ENCODE measurements at places on chromosomes 11 and 22. TPM values are rescaled to one million over a fixed set of nuclear protein-coding genes. Genes with fewer than 3 reads are reported as not detected.

GRCh38 chr22:35177811-35178210 lies 79.5 kb upstream of the HMGXB4 start:
- no peaks in the 10 kb centered on the region for H3K36me3 ChIP-seq
- no peak overlapping the region for H3K27ac ChIP-seq
- DNase-seq: no peak
- H3K4me1 ChIP-seq: no peaks in the 10 kb centered on the region

DNA sequence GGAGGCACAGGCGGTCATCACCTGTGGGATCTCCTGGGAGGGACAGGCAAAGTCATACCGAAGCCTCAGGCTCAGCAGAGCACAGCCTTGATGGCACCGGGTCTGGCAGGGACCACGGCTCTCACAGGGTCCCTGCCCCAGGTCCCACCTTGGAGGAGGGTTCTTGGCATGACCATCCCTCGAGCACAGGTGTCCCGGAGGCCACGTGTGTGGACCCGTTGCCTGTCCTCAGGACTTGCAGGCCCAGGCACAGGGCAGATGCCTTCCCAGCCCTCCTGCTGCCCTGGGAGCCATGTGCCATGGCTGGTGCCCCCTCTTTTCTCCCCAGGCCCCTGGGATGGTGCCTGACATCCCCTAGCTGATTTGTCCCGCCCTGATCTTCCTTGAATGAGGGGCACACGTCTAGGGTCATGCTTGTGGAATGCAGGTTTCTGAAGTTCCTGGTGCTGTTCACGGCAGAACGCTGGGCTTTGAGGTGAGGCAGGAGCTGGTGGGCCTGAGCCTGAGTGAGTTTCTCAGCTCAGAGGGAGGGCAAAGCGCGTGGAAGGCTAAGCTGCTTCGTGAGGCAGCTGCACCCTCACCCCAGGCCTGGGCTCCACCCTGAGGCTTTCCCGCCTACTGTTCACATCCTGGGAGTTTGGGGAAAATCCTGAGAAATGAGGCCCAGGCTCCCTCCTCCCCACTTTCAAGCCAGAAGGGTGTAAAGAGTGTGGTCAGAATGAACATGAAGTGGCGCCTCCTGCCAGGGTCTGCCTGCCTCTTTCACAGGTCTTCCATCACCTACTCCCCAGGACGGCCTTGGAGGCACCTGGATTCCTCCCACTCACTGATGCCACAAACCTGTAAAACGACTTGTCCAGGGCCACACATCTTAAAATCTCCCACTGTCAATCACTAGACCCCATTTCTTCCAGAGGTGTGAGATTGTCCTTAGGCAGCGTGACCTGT lies 325.8 kb upstream of the B3GAT1 start:
- no peak for DNase-seq
- H3K4me3 ChIP-seq: no peak overlapping the region
- no peaks in the 10 kb centered on the region for H3K4me1 ChIP-seq
- no peak overlapping the region for H3K27ac ChIP-seq

DNA sequence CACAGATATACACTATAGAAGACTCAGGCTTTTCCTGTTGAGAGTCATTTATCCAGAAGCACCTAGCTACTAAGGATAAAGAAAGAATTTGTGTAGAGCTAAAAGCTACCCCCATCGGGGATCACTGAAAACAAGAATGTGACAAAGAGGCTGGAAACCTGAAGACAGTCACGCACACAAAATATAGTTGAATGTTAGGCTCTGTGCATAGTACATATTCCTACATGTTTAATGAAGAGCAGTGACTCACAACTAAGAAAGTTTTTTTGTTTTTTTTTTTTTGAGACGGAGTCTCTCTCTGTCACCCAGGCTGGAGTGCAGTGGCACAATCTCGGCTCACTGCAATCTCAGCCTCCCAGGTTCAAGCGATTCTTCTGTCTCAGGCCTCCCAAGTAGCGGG lies 8.4 kb downstream of the OR10V1 start:
- H3K27me3 ChIP-seq: peaks cover 28% of the 10 kb centered on the region
- DNase-seq: no peak
- no peak overlapping the region for H3K4me3 ChIP-seq
- no peaks in the 10 kb centered on the region for H3K4me1 ChIP-seq
- H3K36me3 ChIP-seq: no peaks in the 10 kb centered on the region

DNA sequence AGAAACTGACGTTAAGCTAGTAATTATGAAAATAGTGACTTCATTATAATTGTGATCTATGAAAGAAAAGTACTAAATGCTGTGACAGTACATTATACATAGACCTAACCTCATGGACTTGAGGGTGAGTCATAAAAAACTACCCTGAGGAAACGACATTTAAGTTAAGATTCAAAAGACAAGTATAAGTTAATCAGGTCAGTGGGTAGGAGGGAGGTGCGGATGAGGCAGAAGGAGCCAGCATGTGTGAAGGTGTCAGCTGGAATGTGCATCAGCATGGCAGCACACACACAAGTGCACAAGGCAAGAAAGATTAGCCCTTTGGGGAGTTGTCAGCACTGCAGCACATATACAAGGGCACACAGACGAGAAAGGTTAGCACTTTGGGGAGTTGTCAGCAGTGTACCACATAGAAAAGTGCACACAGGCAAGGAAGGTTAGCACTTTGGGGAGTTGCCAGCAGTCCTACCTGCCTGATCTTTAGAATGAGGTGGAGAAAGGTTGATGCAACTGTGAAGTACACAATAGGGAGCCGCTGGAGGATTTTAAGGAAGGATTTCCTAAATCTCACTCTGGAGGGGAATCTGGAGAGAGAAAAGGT lies 31.6 kb upstream of the CAVIN3 start:
- peaks cover 4% of the 10 kb centered on the region for H3K4me1 ChIP-seq
- H3K4me3 ChIP-seq: no peak overlapping the region
- H3K27ac ChIP-seq: no peak overlapping the region
- no peak for DNase-seq

DNA sequence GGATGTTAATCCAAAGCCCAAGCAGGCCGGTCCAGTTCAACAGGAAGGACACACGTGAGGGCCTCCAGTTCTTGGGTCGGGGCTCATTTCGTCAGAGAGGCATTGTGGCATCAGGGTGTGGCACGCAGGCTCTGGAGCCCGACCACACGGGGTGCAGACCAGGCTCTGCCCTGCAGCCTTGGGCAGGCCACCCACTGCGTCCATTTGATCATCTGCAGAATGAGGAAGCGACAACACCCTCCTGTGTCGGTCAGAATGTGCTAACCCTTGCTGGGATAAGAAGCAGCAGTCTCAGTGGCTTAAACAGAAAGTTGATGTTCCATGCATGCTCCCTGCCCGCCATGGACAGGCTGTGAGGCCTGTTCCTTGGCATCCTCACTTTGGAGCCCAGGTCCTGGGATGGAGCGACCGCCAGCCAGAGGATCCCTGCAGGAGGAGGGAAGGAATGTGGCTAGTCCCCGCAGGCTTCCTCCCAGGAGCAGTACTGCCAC lies 10.8 kb downstream of the RIBC2 start:
- H3K4me1 ChIP-seq: peaks cover 21% of the 10 kb centered on the region
- no peaks in the 10 kb centered on the region for H3K36me3 ChIP-seq
- H3K27ac ChIP-seq: no peak overlapping the region
- H3K4me3 ChIP-seq: no peak overlapping the region

DNA sequence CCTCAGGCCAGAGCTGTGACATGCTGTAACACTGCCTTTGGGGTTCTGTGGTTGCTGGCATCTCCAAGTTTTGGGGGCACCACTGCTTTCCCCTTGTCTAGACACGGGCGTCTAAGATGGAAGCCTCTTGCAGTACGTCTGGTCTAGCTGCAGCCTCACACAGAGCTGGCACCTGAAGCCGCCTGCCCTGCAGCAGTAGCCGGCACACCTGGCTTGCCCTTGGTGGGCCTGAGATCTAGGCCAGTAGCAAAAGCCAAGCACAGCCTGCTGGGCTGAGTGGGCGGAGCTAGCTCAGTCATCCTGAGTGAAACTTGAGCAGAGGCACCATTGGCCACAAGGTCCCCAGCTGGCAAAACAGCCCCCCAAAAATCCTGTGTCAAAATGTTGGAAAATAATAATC lies 154.2 kb downstream of the DLG2 start:
- no peaks in the 10 kb centered on the region for H3K4me1 ChIP-seq
- H3K27ac ChIP-seq: no peak overlapping the region
- no peak overlapping the region for H3K4me3 ChIP-seq
- no peaks in the 10 kb centered on the region for H3K27me3 ChIP-seq

GRCh38 chr11:97996762-97997161 lies 1024.0 kb upstream of the CNTN5 start:
- H3K4me3 ChIP-seq: no peak overlapping the region
- H3K36me3 ChIP-seq: no peaks in the 10 kb centered on the region
- no peaks in the 10 kb centered on the region for H3K27me3 ChIP-seq
- no peak for DNase-seq
- H3K4me1 ChIP-seq: no peaks in the 10 kb centered on the region
- H3K27ac ChIP-seq: no peak overlapping the region

GRCh38 chr11:115887316-115887715 lies 383.1 kb upstream of the CADM1 start:
- H3K36me3 ChIP-seq: no peaks in the 10 kb centered on the region
- H3K4me1 ChIP-seq: no peaks in the 10 kb centered on the region
- no peak for DNase-seq
- no peak overlapping the region for H3K27ac ChIP-seq

- H3K4me3 ChIP-seq: no peak overlapping the region
- H3K4me1 ChIP-seq: no peaks in the 10 kb centered on the region
- no peaks in the 10 kb centered on the region for H3K27me3 ChIP-seq
- DNase-seq: no peak
- no peak overlapping the region for H3K27ac ChIP-seq
- H3K36me3 ChIP-seq: peaks cover 22% of the 10 kb centered on the region
Measured at GRCh38 chr11:2747248-2748027, 47.6 kb upstream of the KCNQ1OT1 start.

- H3K4me1 ChIP-seq: peaks cover 5% of the 10 kb centered on the region
- H3K27ac ChIP-seq: no peak overlapping the region
- DNase-seq: no peak
- no peak overlapping the region for H3K4me3 ChIP-seq
- peaks cover 8% of the 10 kb centered on the region for H3K27me3 ChIP-seq
Measured at GRCh38 chr11:77073328-77074001, 6.7 kb downstream of the CAPN5 start.

GRCh38 chr11:78039919-78040671 lies 17.0 kb upstream of the KCTD14 start:
- peaks cover 9% of the 10 kb centered on the region for H3K4me1 ChIP-seq
- H3K27ac ChIP-seq: peak overlapping the region; percentile 8
- no peak overlapping the region for H3K4me3 ChIP-seq
- DNase-seq: no peak

DNA sequence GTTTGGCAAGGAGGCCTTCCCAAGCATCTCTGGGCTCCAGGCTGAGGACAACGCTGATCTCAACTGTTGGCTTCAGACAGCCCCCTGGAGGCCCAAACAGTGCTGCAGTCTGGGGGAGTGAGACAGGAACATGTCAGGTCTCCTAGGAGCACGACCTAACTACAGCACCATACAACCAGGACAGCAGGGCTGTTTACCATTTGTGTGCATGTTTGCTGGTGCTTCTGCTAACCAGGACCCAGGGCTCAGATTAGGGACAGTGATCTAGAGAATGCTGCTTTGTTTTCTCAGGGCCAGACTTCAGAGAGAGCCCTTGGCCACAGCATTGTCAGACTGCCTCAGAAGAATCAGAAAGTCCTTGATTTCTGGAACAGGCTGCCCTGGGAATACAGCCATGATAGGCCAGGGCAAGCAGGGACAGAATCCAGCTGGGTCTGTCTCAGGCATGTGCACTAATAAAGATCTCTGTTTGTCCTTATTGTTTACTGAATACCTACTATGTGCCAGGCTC lies 126.5 kb downstream of the VPREB1 start:
- H3K27me3 ChIP-seq: no peaks in the 10 kb centered on the region
- peaks cover 69% of the 10 kb centered on the region for H3K4me1 ChIP-seq
- H3K4me3 ChIP-seq: peak overlapping the region; percentile 51
- H3K27ac ChIP-seq: peak overlapping the region; percentile 64

DNA sequence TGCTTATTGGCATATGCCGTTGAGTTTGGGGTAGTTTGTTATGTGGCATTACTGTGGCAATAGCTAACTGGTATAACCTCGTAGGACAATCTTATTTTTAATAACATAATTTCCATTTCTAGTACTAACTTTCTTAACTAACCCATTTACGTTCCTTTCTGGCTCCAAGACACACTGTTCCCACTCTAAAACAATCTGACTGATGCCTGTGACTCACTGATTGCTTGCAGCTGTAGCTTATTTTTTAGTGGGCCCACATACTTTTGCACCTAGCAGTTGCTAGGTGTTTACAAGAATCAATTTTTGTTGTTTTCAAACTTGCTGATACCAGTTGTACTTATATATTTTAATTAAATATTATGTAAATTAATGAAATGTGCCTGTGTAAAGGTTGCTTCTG lies 52.2 kb downstream of the FAT3 start:
- DNase-seq: no peak
- H3K36me3 ChIP-seq: no peaks in the 10 kb centered on the region
- no peaks in the 10 kb centered on the region for H3K4me1 ChIP-seq

DNA sequence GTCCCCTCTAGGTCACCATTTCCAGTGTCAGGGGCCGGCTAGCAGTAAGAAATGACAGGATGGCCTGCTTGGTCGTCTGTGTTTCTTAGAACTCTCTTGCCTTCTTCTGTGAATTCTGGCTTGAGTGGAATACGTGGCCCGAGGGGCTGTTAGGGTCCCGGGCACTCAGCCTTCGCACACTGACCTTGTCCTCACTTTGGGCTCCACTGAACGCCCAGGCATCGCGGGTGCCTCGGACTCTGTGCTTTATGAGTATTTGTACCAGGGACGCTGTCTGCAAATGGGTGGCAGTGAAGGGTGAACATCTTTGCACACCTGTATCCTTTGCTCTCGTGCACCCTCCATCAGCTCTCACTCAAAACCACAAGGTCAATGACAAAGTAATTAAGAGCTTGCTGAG lies 123.4 kb upstream of the ANO1 start:
- no peaks in the 10 kb centered on the region for H3K36me3 ChIP-seq
- H3K27me3 ChIP-seq: peaks cover 40% of the 10 kb centered on the region
- DNase-seq: no peak
- H3K4me3 ChIP-seq: no peak overlapping the region
- H3K27ac ChIP-seq: no peak overlapping the region

DNA sequence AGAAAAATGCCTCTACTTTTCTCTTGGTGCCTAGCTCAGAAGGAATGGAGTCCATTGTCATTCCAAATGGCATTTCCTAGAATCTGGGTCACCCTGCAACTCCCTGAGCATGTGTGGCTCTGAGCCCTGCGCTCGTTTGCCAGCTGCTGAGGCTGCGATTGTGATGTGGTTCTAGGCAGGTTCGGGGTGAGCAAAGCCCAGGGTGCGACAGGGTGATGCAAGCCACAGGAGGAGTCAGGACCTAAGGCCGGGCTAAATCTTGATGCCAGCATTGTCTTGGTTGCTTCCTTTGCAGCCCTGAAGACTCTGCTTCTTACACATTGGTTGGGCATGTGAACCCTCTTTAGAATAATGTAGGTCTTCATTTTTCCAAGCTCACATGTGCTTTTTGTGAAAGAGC lies 131.0 kb downstream of the MORC2 start:
- no peak overlapping the region for H3K27ac ChIP-seq
- peaks cover 18% of the 10 kb centered on the region for H3K27me3 ChIP-seq
- no peak overlapping the region for H3K4me3 ChIP-seq
- H3K4me1 ChIP-seq: no peaks in the 10 kb centered on the region
- no peaks in the 10 kb centered on the region for H3K36me3 ChIP-seq
- no peak for DNase-seq

- no peak overlapping the region for H3K4me3 ChIP-seq
- peaks cover 78% of the 10 kb centered on the region for H3K4me1 ChIP-seq
- H3K36me3 ChIP-seq: peaks cover 7% of the 10 kb centered on the region
- no peak overlapping the region for H3K27ac ChIP-seq
- no peak for DNase-seq
Measured at GRCh38 chr11:63872800-63873197, 33.9 kb downstream of the MARK2 start.

RPL27A gene
- 2,246 TPM for polyA plus RNA-seq

GGTLC2 gene
- polyA plus RNA-seq: not detected

CSTPP1 gene
- polyA plus RNA-seq: 18.9 TPM

ALKBH3 gene
- 15.3 TPM for polyA plus RNA-seq

SAA1 gene
- polyA plus RNA-seq: not detected
